ENCODE measurements at places on chromosomes 1 and 21.

DNA sequence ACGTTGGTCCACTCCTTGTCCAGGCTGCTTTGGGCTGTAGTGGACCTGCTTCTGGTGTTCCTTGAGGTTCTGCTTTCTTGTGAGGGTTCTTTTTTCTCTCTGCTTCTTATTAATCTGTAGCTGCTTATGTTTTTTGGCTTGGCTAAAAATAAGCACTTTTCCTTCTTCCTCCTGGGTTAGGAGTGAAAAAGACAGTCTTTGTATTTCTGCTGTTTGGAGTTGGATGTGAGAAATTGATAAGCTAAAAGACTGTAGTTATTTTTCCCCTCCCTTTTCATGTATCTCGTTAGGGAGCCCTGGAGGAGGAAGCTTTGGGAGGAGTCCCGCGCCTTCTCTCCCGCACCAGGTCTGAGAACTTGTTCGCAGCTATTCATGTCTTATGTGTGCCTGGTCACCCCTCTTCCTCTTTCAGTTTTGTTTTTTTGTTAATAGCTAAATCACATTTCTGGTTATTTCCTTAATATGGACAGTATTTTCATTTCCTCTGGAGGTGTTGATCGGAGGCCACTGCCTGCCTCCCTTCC is 79.0 kb downstream of the GALNT2 start:
- DNase-seq: no peak

DNA sequence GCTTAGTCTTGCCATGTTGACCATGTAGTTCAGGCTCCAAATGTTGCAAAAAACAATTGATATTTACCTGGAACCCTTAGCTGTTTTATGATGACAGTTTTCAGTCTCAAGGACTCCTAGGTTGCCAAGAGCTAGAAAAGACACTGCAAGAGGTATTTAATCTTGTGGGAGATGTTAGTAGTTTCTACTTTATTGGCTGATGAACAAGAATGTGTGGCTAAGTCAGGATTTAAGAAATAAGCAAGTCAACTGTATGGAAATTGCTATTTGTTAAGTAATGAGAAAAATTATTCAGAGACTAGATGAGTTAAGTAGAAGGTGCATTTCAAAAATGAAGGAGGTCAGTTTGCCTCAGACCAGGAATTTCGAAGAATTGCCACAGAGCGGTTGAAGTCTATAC is 639.7 kb upstream of the USP24 start:
- DNase-seq: no peak

DNA sequence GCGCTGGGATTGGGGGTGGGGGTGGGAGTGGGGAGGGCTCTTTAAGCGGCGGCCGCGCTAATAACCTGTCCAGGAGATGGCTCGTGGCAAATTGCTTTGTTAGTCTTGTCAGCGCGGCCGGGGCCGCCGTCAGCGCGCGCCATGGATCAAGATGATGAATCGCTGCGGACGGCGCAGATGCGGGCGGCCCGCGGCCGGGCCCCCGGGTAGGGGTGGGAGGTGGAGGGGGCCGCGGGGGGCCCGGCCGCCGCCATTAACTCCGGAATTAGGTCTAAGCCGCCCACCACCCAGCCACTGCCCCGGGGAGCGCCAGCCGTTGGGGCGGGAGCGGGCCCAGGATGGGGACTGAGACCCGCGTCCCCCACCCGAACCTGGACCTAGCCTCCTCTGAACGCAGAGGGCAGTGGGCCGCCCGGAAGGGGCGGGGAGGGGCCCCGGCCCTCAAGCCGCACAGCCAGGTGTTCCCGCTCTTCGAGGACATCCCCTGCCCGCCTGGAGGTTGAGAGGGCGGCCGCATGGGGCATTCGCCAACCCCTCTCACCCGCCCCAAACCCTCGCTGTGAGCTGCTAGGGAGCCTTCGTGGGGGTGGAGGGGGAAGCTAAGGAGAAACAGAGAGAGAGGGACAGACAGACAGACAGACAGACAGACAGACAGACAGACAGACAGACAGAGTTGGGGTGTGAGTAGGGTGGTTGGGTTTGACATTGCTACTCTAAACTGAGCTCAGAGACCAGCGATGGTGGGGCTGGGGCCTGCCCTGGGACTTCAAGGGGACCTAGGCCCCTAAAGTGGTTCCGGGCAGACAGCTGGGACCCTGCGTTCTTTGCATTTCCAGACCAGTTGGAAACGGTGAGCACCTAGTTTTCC is 3.8 kb upstream of the DMBX1 start:
- DNase-seq: no peak

- DNase-seq: no peak
Measured at GRCh38 chr1:183030053-183030452, 6.8 kb downstream of the LAMC1 start.

DNA sequence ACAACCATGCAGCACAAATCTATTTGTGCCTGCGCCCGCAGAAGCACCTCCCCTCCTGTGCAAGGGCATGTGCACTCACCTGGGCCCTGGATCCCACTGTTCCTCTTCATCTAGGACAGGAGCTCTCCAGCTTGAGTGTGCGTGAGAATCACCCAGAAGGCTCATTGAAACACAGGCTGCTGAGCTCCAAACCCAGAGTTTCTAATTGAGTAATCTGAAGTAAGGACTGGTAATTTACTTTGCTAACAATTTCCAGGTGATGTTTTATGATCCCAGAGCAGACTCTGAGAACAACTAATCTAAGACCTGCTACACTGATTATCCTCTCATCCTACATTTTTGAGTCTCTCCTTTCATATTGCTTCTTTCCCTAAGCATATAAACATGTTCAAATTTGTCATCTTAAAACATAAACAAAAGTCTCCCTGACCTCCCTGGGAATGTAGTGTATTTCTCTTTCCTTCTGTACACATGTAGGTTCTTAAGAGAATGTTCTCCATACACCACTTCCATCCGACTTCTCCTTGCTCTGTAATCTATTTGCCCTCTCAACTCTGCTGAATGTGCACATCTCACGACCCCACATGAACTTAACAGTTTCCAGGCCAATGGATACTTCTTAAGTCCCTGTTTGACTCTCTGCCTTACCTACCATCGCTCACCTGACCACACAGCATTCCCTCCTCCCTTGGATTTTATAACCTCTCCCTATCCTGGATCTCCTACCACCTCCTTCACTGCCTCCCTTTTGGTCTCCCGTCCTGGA is 522.5 kb downstream of the SMYD3 start:
- no peak for DNase-seq

DNA sequence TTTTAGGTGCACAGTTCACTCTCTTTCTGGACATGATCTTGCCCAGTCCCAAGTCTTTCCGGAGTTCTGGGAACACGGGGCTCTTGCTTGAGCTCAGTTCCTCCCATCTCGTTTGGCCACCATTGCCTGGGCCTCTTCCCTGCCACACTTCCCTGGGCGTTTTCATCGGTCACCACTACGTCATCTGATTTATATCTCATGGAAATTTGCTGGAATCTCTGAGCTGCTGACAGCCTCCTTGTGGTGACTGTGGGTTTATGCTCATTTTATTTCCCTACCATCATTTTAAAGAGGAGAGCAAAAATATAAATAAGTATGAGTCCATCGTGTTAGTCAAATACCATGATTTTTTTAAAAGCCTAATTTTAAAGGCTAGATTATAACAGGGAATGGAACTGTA is 449.1 kb upstream of the KAZN start:
- DNase-seq: no peak

DNA sequence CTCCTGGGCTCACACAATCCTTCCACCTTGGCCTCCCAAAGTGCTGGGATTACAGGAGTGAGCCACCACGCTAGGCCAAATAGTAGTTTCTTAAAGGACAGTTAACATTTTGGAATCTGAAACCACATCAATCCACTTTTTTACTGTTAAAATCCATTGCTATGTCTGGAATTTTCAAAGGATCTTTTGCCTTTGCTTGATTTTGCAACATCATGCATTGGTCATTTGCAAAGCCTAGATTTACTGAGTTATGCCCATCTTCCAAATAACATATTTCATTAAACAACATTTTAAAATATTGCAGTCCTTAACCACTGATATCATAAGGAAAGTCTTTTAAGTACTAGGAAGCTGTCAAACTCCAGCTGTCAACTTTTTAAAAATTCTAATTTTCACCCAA is 3.3 kb downstream of the POGZ start:
- no peak for DNase-seq

- no peak for DNase-seq
Measured at GRCh38 chr1:238681021-238681420, 705.3 kb upstream of the CHRM3 start.

DNA sequence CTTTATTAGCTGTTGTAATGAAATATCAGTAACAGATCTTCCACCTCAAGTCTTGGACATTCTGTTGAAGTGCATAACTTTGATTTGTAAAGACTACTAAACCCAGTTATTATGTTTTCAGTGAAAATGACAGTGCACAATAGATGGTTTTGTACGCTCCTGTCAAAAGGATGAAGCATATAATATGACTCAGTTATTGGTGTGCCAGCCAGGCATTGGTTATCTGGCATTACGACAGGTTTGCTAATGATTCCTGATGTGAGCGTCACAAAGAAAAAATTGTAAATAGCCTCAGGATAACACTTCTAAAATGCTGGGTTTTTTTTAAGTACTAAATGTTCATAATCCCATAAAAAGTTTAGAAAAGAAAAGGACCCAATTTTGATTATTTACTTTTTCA is 147.9 kb downstream of the MAGI3 start:
- DNase-seq: no peak

GRCh38 chr1:227072991-227073390 is 132.9 kb downstream of the COQ8A start:
- DNase-seq: no peak

DNA sequence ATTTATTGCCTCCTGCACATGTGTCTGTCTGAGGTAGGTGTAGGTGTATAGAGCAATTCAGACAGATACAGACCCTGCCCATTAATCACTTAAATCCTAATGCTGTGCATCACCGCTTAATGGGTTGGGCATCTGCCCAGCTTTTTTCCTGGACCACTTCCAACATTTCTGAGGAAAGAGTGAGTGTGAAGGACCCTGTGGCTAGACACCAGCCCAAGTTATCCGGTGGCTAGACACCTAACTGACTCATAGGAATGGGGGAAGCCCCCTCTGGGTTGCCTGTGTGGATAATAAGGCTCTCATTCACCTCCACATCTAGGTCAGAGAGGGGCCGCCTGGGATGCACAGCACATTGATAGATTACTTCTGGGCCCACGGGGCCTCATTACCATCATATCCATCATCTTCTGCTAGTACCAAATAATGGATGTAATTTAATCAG is 121.1 kb upstream of the RAVER2 start:
- DNase-seq: no peak

DNA sequence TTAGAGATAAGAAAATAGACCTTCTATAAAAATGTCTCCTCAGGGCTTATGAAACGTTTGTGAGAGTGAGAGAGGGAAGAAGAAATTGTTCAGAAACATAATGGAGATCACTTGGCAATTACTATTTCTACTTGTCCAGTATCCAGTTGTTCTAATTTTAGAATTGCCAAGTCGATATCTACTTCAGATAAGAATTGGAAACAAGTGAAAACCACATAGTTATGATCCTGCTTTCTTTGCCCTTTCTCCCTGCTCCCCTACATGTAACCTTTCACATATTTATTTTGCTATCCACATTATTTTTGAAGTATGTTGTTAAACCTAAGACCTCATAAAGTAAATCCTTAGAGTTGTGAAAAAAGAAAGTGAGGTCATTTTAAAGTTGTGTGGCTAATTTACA is 1154.7 kb upstream of the ADGRL2 start:
- no peak for DNase-seq
